Gastroesophageal sphincter (tissue), 4 donors: ENCODE measurements at places on chromosomes 6 and 20.

GRCh38 chr20:52731093-52731492 lies 241.1 kb upstream of the TSHZ2 start:
- no peak for ATAC-seq

DNA sequence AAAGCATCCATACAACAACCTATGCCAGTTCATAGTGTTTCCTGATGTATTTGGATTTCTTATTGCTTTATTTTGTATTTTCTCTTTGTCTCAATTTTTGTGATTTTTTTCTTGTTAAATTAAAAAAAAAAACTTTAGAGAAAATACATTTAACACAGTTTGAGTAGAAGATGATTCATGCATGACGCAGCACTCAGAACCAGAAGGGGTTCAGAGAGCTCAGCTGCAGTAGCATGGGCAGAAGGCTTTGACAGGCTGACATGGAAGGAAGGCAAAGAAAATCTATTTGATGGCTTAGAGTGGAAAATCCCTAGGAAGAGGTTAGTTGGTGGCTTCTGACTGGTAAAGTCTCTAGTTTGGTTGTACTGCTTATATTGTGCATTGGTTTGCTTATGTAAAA lies 207.2 kb upstream of the STXBP5 start:
- ATAC-seq = no peak

GRCh38 chr20:60170116-60170515 lies 211.9 kb downstream of the CDH26 start:
- ATAC-seq = no peak

DNA sequence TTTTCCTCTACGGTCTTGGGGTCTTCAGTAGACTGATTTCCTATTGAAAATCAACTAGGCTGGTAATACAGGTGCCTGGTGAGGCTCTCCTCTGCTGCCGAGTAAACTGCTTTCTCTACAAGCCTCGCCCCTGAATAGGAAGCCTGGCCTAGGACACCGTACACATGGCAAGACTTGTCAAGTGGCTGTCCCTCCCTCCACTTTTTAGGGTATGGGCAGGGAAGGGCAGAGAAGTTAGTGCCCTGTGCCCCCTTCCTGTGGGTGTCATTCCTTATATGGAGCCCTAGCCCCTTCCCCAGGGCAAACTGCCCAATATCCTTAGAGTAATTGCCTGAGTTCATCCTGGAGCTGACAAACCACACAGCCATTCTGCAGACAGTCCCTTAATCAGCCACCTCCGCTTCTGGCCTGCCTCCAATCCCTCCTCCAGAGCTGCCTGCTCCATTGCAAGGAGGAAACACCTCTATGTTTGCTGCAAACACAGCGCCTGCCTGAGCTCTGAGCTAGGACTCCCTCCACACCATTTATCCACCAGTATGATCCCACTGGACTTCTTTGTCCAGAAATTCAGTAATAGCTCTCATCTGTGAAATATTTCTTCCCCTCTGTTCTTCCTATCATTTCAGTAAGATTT lies 93.1 kb downstream of the CHD6 start:
- ATAC-seq = no peak

DNA sequence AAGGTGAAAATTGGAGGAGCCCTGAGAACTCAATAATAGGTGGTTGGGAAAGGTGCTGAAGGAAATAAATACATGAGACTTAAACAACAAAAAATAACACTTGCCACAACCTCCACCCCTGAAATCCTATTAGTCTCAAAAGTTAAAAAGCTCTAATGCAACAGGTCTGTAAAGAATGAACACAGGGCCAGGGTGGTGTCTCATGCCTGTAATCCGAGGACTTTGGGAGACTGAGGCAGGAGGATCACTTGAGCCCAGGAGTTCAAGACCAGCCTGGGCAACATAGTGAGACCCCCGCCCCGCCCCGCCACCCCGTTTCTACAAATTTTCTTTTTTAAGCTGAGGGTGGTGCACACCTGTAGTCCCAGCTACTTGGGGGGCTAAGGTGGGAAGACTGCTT lies 1.1 kb upstream of the ZKSCAN8 start:
- ATAC-seq = no peak

- no peak for ATAC-seq
Measured at GRCh38 chr6:3723966-3724365, 27.5 kb downstream of the PXDC1 start.

GRCh38 chr6:15987569-15987968 lies 141.3 kb upstream of the MYLIP start:
- no peak for ATAC-seq

GRCh38 chr20:58459058-58459750 lies 56.0 kb downstream of the APCDD1L start:
- ATAC-seq = no peak

DNA sequence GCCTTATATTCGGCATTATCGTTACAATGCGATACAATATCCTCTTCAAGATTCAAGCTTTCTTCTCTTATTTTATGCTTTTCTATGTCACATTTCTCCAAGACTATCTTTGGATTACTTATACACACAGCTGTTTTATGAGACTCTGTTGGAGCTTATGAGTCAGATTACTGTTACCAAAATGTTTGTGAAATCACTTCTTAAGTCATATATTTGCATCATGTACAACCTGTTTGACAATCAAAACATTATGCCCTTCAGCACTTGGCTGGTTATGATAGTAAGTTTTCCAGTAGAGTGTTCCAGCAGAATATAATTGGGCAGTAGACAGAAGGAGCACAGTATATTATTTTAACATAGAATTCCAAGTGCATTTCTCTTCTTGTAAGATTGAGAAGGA lies 35.2 kb downstream of the BMP6 start:
- ATAC-seq = no peak

DNA sequence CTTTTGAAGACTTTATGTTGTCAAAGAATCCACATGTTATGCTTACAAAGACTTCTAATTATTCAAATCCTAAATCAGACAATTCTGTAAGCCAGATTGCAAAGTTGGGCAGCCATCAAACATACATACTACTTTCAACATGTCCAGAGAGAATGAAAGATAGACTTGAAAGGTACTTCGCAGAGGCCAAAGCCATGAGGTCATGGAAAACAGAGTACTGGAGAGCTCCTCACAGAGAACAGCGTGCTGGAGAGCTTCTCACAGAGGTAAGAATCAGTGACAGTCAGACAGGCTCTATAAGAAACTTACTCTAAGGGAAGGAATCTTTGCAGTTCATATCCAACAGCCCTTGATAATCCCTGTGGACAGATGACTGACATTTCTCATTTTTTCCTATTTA lies 400.2 kb downstream of the GJA1 start:
- no peak for ATAC-seq

GRCh38 chr20:62899633-62900051 lies 26.7 kb downstream of the DIDO1 start:
- ATAC-seq = peak; percentile 19

DNA sequence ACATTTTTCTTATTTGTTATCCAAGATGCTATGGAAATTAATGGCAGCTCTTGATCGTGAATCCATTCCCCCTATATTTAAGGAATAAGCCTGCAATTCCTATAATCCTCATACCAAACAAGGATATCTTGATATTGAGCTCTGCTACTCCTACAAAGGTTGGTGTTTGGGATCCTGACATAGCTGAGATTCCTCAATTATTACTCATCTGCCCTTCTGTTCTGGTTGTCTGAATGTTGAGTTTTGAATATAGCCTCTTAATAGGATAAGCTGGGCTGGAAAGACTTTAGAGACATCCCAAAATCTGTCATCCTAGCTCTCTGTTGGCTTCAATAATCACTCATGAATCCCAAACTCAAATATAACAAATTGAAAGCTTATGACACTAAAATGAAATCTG lies 49.9 kb downstream of the CLIC5 start:
- no peak for ATAC-seq

DNA sequence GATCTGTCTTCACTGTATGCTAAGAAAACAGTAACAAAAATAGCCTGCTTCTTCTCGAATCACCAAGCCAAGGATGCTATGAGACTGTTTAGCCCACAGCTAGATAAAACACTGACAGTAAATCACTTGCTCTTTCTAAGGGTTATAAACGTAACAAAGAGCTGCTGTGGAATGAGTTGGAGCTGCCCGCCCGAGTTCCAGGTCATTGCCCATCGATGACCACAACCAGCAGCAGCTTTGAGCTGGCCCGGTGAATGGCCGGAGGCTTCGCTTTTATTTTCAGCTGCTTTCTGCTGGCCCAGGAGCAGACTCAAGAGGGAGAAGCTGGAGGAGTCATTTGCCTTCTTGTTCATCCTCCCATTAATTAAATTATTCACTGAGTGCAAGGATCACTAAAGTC lies 82.2 kb upstream of the CDH4 start:
- ATAC-seq = no peak

- ATAC-seq = no peak
Measured at GRCh38 chr6:22801831-22802230, 232.5 kb downstream of the HDGFL1 start.

GRCh38 chr6:11366934-11367637 lies 134.6 kb upstream of the NEDD9 start:
- no peak for ATAC-seq

DNA sequence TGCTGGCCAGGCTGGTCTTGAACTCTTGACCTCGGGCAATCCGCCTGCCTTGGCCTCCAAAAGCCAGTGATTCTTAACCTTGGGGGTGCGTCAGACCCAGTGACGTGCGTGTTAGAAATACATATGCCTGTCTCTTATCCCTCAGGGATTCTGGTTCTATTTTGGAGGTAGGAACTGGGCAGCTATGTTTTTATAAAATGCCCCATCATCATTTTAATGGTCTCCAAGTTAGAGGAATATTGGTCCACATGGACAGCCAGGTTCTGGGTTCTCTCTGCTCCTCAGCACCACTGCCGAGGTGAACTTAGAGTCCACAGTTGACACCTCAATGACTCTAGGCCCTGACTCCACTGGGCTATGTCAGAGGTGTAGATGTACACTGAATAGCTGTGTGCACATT lies 352.7 kb downstream of the SMOC2 start:
- ATAC-seq = no peak

DNA sequence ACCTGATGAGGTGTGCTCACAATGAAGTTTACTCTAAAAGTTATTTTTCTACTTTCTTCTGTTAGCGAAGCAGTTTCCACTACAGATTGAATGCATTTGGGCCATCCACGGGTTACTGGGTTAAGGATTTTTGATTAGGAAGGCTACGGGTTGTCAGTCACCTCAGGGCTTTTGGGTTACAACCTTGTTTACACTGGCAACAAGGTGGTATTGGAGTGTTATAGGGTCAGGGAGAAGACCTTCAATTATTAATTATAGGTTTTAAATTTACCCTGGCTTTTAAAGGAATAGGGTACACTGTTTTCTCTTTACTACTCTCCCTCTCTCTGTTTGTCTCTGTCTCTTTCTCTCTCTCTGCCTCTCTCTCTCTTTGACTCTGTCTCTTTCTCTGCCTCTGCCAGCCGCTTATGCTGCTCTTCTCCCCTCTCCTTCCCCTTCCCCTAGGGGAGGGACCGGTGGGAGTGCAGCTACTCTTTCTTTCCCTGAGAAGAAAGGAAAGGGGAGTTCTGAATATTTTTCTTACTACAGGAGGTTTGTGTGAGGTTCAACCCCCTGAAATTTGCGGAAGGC lies 40.2 kb upstream of the AGPAT4 start:
- no peak for ATAC-seq

GRCh38 chr6:56842686-56843475 lies 112.0 kb upstream of the BEND6 start:
- ATAC-seq = peak; percentile 47

- ATAC-seq = no peak
Measured at GRCh38 chr6:128474481-128474880, 45.9 kb downstream of the PTPRK start.

GRCh38 chr6:35898003-35898402 lies 22.9 kb downstream of the SRPK1 start:
- ATAC-seq = no peak

GRCh38 chr6:49531774-49532569 lies 18.5 kb upstream of the C6orf141 start:
- ATAC-seq = peak; percentile 55

DNA sequence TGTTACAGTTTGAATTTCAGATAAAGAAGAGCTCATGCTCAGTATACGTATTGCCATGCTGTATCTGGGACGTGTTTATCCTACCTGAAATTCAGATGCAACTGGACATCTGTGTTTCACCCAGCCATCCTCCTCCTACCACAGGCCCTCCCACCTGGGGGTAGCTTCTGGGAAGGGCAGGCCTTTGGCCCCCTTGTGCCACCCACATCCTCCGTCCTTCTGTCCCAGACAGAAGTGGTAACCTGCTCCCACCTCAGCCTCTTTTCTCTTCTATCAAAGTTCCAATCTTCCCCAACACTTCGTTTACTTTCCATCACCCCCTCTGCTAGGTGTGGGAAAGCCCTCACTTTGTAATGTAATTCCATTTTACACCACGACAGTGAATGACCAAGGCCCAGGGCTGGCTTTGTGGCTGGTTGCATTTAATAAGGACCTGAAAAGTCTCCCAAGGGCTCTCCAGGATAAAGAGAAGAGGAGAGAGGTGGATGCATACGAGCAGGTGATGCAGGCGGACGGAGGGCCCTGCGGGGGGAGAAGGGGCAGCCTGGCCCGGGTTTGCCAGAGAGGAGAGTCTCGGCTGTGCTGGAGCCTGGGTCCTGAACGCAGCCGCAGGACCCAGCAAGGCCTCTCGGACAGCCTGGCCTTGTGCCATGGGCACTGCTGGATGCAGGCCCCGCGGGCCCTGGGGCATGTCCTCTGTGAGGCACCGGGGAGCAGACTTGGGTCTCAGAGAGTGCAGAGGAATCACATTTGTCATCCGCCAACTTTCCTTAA lies 98.4 kb downstream of the PSMB1 start:
- ATAC-seq = no peak

DNA sequence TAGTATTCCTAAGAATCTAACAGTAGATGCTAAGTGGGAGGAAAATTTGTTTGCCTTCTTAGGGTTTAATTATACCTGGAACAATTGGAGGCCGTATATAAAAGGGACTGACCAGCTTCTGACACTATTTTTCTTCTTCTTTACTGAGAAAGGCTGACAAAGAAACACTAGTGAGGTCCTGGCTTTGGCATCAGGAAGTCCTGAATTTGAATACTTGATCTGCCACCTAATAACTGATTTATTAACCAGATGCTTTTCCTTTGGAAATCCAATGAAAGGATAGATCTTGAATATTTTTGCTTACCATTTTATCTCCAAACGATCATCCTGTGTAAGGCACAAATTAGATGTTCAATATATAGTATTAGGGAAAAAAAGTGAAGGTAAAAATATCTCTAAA lies 382.5 kb downstream of the CENPW start:
- ATAC-seq = no peak

- no peak for ATAC-seq
Measured at GRCh38 chr6:14874975-14875480, 370.8 kb upstream of the JARID2 start.

GRCh38 chr20:50467718-50468356 lies 42.3 kb upstream of the PTPN1 start:
- peak; percentile 38 for ATAC-seq
